ENCODE measurements at places on chromosomes 4 and X.

DNA sequence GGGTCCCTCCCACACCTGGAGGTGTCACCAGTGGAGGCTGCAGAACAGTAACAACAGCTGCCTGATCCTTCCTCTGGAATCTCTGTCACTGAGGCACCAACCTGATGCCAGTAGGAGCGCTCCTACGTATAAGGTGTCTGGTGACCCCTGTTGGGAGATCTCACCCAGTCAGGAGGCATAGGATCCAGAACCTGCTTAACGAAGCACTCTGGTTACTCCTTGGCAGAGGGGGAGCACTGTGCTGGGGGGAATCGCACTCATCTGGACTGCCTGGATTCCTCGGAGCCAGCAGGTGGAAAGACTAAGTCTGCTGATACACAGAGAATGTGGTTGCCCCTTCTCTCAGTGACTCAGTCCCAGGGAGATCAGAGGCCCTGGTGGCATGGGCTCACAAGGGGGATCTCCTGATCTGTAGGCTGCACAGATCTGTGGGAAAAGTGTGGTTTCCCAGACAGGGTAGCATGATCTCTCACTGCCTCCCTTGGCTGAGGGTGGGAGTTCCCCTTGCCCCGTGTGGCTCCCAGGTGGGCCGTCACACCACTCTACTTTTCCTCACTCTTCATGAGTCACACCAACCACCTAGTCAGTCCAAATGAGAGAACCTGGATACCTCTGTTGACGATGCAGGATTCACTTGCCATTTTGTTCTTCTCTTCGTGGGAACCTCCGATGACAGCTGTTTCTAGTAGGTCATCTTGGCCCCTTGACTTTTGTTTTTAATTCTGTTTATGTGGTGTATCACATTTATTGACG, 305.9 kb downstream of the IDS start:
- DNase-seq = no peak

GRCh38 chrX:65723706-65724105, 56.3 kb downstream of the MSN start:
- peak; percentile 63 for DNase-seq

GRCh38 chr4:147773261-147774184, 41.6 kb downstream of the ARHGAP10 start:
- peak; percentile 62 for DNase-seq

GRCh38 chr4:133186845-133187244, 37.8 kb downstream of the PCDH10 start:
- no peak for DNase-seq

DNA sequence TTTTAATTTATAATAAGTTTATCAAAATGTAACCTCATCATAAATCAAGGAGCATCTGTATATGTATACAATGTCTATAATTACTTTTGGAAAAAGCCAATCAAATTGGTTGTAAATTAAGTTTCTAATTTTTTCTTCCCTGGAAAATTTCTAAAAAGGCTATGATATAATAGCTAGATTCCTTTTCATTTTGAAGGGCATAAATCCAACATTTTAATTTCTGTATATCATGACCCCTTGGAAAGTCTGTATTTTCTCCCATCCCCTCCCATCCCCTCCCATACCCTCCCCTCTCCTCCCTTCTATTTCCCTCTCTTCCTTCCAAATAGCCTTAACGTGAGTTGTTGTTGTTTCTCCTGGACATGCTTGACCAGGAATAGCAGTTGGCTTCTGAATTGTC, 247.1 kb upstream of the FSTL5 start:
- DNase-seq = no peak

DNA sequence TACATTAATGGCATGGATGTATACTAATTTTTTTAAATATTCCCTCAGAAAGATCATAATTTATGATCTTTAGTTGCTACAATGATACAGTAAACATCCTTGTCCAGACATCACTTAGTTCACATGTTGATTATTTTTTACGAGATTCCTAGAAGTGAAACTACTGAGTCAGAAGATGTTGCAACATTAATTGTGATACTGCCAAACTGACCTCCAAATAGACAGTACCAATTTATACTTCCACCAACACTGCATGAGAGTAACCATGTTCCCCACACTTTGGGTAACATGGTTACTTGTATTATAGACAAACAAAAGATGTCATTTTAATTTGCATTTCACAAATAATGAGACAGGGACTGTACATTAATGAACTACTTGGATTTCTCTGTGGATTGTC, 19.6 kb downstream of the RCHY1 start:
- DNase-seq = peak; percentile 95

DNA sequence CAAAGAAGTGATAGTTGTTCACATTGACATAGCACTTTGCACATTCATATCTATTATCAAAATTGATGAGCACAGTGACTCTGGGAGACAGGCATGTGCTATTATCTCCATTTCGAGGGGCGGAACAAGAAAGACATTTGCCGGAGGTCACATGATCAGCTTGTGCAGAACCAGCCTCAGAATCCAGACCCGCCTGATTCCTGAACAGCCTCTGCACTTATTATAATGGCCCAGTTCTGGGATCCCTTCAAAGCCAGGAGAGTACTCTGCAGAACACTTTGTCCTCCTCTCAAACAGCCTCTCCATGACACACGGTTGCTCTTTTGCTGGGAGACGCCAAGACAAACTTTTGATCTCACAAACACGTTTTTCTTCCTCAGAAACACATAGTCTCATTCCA, 48.4 kb downstream of the RWDD4 start:
- no peak for DNase-seq

DNA sequence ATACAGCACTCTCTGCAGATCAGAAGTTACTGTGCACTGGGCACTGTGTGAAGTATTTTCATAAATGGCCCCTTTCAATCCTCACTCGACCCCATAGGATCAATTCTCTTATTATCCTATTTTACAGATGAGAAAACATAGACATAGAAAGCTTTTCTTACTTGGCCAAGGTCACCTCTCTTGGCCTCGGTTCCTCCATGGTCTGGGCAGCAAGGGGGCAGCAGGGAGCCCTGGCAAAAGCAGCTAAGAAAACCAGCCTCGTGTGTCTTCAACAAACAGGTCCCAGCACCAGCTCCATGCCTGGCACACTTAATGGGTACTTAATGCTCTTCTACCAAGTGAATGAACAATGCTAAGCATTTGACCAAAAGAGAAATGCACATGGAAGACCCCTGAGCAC, 34.4 kb downstream of the BST1 start:
- DNase-seq = no peak

GRCh38 chr4:24105327-24106038, 215.6 kb upstream of the PPARGC1A start:
- peak; percentile 87 for DNase-seq

GRCh38 chr4:37138019-37138653, 106.4 kb upstream of the NWD2 start:
- no peak for DNase-seq

- DNase-seq = no peak
These were observed 18.1 kb downstream of the CD40LG start for GRCh38 chrX:136666088-136666487.

DNA sequence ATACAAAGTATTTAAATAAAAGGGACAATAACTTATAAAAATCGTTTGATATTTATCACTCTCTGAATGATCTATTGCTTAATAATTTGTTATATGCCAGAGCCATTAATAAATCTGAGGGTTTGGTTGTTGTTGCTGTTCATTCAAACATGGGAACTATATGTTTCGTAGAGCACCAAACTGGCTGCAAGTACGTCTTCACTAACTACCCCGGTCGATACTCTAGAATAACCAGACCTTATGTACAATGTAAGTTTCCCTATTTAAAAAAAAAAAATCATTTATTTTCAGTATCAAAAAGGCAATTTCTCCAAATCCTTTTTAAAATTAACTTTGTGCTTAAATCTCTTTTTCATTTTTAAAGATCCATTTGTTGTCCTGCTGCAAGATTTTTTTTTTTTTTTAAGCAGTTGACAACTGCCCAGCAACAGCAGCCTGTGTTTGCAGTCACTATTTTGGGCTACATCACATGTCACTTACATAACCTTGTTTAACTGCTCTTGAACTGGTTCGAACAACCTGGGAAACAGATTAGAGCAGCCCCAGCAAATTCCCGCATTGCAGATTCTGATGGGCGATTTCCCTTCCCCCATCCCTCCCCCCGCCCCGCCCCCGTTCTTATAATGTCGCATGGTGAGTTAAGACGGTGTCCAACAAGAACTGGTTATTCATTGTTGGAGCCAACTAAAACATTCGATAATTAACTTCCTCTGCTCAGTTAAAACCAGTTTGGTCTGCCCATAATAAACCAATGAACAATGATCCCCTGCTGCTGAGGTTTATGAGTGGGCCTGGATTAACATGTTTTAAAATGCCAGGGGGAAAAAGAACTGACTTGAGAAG, 238.9 kb downstream of the NR3C2 start:
- no peak for DNase-seq

DNA sequence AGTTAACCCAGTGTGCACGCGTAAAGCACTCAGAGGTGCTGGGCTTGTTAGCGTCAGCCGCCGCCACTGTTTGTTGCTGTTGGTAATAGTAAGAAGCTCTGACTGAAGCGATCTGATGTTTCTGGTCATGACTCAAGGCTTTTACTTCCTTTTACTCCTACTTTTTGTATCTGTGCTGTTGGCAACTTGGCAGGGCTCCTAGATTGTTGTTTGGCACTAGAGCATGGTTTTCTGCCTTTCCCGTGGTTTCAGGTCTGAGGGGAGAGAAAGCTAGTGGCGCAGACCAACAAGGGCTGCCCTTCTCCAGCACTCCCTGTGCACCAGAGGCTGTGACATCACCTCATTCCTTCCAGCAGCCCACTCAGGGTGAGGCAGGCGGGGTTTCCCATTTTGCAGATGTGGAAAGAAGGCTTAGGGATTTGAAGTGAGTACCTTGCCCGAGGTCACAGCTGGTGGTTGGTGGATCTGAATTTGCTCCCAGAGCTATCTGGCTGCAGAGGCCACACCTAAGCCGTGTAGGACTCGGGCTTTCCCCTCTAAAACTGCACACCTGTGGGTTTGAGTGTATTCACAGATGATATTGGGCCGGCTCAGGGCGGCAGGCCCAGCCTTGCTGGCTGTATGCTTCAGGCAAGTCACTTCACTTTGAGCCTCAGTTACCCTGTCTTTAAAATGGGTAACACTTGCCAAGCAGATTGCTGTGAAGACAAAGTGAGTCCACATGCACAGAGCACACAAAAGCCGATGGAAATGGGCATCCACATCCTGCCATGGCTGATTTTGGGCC, 51.2 kb upstream of the TADA2B start:
- peak; percentile 82 for DNase-seq

- no peak for DNase-seq
These were observed 93.0 kb upstream of the LDB2 start for GRCh38 chr4:16991450-16991849.

GRCh38 chrX:130144509-130144908, 21.1 kb downstream of the AIFM1 start:
- peak; percentile 80 for DNase-seq

DNA sequence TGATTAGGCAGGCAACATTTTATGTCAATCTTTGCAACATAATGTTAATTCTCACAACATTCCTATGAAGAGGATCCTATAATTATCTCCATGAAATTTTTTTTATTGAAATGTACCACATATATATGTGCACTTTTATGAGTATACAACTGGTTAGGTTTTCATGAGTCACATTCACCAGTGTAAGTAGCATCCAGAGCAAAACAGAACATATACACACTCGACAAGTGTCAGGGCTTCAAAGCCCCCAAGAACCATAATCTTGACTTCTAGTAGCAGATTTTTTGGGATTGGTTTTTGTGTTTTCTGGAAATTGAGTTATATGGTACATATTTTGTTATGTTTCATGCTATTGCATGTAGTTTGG, 62.4 kb downstream of the ARHGAP10 start:
- no peak for DNase-seq

GRCh38 chr4:104519588-104519987, 24.9 kb upstream of the CXXC4 start:
- DNase-seq = peak; percentile 4

DNA sequence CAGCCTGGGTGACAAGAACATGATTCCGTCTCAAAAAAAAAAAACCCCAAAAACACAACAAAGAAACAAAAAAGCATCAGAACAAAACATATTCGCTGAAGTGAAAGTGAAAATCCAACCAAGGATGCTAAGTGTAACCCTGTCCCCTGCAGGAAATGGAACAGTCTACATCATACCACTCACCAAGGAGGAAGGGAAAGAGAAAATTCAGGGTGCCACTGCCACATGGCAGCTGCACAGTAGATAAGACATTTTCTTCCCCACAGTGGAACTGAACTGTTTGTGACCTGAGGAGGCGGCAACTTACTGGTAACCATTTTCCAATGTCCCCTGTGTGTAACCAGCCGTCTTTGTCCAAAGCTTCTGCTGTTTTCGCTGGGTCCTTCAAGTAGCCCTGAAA, 28.2 kb upstream of the CENPU start:
- no peak for DNase-seq

GRCh38 chrX:75086731-75087195, 69.3 kb downstream of the ABCB7 start:
- DNase-seq = peak; percentile 26

- DNase-seq = no peak
These were observed 6.9 kb downstream of the SH3TC1 start for GRCh38 chr4:8205749-8206611.

DNA sequence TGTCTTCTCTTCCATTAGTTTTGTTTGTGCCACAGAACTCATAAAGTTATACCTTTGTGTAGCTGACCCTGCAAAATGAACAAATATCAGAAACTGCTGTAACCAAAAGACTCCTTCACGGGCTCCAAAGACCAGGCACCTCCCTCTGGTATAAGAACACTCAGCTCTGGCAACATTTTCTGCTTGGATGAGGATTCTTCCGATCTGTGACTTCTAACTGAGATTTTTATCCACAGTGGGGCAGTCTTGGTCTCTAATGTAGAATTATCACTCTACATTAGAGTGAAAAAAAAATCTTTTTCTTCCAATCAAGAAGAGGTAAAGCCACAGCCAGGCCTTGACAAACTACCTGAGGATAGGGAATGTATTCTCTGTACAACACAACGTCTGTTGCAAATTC, 38.5 kb upstream of the PRSS48 start:
- no peak for DNase-seq

GRCh38 chr4:38768968-38769394, 13.8 kb downstream of the TLR10 start:
- DNase-seq = peak; percentile 42

DNA sequence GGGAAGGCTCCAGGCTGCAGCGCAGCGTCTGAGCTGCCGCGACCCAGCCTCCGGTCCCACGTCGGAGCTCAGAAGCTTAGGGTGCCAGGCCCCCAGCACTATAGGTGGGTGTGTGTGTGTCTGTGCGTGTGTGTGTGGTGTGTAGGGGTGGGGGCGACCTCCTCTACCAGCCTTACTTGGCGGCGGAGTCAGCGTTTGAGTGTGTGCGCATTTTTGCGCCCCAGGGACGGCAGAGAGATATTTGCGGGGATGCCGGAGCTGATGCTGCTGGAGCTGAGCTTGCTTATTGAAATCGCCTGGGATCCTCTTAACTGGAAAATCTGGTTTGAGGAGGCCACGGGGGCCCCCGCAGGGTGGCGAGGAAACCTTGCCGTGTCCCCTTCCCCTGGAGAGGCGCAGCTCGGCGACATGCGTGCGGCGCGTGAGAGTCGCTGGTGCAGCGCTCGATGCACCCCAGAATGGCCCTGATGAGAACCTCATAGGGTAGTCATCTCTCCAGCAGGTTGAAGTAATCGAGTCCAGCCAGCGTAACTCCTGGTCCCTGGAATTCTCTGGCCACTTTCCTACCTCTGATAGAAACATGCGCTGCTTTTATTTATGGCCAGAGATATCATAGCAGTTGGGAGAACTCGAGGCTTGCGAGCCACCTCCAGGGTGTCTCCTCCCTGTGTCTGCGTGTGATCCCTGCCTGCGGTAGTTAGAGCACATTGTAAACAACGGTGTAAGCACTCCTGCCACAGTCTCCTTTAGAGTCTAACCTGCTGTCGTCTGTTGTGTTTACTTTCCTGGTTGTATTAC, 2.7 kb downstream of the ADGRL3 start:
- DNase-seq = no peak

GRCh38 chrX:138771047-138771446, 59.5 kb upstream of the FGF13 start:
- DNase-seq = no peak

All from fibroblast of villous mesenchyme (primary cell).